ENCODE measurements at places on chromosomes 12 and 14.
A peak's percentile ranks its signal among the peaks of the same experiment; 100 is the strongest.

DNA sequence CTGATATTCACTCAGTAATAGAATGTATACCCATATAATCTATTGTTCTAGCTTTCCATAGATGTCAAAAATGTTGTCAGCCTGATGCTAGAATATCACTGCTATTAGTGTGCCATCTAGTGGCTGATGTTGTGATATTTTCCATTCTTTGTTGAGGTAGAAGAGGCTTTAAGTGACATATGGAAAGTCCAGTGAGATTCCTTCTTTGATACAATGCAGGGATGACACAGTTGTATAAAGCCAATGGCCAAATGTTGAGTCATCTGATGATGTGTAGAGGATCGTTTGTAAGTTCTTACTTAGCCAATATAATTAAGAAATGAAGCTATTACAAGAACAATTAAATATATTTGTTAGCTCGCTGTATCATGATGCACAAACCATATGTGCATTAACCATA is 58.1 kb upstream of the PCED1B start:
- DNase-seq = peak; percentile 15

DNA sequence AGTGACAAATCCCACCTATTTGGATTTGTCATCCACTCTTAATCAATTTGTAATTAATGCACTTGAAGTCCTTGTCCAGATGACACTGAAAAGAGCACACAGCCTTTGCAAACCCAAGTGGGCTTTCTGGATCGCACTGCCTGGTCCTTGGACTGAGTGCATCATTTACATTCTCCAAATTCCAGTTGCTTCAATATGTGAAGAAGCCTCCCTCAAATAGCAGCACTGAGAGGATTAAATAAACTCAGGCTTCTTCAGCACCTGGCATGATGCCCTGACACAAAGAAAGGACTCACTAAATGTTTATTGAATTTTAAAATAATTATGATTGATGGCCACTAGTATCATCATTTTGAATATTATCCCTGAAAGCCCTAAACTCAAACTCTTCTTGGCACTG is 496.5 kb downstream of the VRK1 start:
- no peak for DNase-seq

GRCh38 chr14:91405724-91406435 is 11.7 kb downstream of the CCDC88C start:
- DNase-seq = no peak

GRCh38 chr12:112665958-112666357 is 125.6 kb upstream of the RPH3A start:
- DNase-seq = no peak

DNA sequence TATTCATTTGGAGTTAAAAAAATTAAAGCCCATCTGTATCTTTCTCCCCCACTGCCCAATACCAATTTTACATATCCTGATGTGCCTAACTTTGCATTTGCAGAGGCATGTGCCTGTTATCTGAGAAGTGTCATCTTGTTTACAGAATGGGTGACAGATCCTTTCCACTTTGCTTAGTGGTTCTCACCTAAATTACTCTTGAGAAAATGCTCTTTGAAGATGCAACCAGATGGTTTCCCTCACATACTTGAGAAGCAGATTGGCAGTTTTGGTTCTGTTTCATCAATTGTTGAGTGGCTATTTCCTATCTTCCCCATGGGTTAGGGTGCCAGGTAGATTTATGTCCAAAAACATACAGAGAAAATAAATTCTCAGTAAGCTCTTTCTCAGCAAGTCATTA is 1051.4 kb upstream of the ATXN7L3B start:
- DNase-seq = no peak

DNA sequence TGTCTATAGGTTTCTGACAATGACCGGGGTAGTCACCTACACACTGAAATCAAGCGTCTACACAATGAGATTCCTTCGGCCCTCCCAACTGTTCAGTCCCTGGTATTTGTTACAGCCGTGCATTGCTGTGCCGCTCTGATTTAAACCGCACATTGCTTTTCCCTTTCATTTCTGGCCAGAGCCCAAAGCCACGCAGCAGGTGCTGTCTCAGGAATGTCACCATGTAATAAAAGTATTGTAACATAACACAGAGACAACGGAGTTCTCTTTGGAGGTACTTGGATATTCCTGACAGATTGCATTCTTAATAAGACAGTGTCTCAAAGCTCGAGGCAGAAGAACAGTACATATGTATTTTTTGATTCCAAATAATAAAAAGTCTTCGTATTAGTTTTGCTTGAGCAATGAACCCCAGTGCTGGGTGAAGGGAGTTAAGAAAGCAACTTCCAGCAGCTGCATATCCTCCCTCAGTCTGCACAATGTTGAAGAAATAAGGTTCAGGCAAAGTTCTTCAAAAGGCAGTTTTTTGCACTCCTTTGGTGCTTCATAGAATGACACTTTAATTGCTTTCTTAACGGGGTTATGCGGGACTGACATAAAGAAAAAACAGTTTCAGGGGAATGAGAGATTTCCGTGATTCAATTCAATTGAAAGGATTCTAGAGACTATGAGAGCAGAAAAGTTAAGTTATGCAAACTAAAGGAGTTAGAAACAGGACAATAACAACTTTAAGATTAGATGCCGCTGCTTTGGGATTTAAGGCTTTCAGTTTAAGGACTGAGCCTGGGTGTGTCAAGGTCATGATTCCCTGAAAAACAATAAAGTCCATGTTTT is 288.7 kb upstream of the FLRT2 start:
- no peak for DNase-seq

DNA sequence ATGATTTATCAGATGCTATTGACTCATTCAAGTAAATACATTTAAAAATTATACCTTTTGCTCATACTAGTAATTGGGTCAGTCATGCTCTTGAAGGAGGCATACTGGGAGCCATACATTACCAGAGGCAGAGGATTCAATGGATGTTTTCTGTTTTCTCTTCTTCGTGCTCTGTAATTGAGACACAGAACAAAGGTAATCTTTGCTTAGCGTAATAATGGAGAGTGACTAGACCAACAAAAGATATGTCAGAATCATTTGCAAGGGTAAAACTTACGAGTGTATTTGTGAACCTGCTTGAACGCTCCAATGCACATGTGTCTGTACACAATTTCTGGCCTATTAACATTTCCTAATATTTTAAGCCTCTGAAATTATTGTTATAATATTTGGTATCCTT is 296.4 kb downstream of the FOXG1 start:
- no peak for DNase-seq

- DNase-seq = no peak
These were observed 75.9 kb downstream of the CCDC92 start for GRCh38 chr12:123896767-123897166.

DNA sequence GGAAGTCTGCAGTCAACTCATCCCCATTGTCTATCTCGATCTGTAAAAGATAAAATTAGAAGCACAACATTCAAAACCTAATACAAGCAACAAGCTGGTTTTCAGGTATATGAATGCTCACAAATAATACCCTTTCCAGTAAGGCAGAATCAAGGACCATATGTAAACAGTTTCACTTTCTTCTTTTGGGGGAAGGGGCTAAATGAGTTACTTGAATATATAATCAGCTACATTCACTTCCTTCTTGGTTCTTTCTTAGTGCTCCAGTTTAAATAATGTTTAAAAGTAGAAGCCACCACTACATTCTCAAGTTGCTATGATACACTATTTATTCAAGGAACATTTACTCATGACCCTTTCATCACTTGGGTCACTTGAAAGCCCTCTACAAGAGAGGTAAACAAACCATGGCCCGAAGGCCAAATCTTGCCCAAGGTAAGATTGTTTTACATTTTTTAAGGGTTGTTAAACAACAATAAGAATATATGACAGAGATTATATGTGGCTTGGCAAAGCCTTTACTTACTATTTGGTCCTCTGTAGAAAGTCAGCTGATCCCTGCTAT is 10.3 kb downstream of the TWF1 start:
- no peak for DNase-seq
